Karpas-422 (cell line): ENCODE measurements at places on chromosomes 16 and 17.

DNA sequence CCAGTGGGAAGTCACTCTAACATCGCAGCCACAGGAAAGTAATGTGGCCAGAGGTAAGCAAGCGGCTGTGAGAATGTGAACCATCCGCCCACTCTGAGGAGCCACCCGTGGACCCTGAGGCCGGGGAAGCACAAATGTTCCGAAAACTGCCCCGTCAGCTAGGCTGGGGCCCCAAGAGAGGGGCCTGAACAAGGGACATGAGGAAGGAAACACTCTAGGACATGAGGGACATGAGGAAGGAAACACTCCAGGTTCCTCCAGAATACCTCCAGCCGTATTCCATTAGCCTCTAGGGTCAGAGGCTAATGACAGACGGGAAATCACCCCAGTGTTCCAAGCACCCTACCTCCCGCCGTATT is 317 bp downstream of the TEFM start:
- peaks cover 23% of the 10 kb centered on the region for H3K4me1 ChIP-seq
- no peak overlapping the region for H3K27ac ChIP-seq
- H3K36me3 ChIP-seq: peaks cover 10% of the 10 kb centered on the region; the same call in 1 of the 2 replicates
- H3K27me3 ChIP-seq: no peaks in the 10 kb centered on the region
- peak overlapping the region; percentile 79 for H3K4me3 ChIP-seq

GRCh38 chr17:75762513-75763268 is 2.3 kb downstream of the GALK1 start:
- no peaks in the 10 kb centered on the region for H3K27me3 ChIP-seq
- no peak overlapping the region for H3K4me3 ChIP-seq
- no peak for DNase-seq

DNA sequence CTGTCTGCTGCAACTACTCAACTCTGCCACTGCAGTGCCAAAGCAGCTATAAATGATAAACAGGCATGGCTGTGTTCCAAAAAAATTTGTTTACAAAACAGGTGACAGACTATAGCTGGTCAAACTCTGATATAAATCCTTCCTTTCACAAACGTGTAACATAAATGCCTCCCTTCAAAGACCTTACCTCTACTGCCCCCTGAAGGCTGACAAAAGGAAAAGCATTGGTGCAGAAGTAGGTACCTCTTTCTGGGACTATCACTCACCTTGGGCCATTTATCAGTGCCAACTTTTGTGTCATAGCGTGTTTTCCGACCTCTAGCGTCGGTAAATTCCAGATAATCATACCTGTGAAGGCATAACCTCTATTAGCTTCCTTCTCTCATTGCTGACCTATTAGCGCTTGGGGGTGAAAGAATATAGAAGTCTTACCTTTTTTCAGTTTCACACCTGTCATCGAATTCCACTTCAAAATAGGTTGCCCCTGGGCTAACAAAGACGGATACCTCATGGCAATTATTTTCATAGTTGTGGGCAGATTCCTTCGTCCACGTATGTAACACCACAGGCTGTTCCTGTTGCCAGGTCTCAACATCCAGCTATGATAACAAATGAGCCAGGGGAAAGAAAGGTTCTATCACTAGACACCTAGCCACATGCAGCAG is 67.9 kb downstream of the ZZEF1 start:
- H3K27ac ChIP-seq: no peak overlapping the region
- peak; percentile 87 for DNase-seq
- no peak overlapping the region for H3K4me3 ChIP-seq
- H3K27me3 ChIP-seq: no peaks in the 10 kb centered on the region
- peaks cover 32% of the 10 kb centered on the region; the same call in 1 of the 2 replicates for H3K36me3 ChIP-seq
- peaks cover 12% of the 10 kb centered on the region for H3K4me1 ChIP-seq

- H3K27me3 ChIP-seq: no peaks in the 10 kb centered on the region
- peak overlapping the region; percentile 83 for H3K27ac ChIP-seq
- H3K36me3 ChIP-seq: no peaks in the 10 kb centered on the region
- peak overlapping the region; percentile 88 for H3K4me3 ChIP-seq
- H3K4me1 ChIP-seq: peaks cover 59% of the 10 kb centered on the region
These were observed 2.1 kb downstream of the FHOD1 start for GRCh38 chr16:67245186-67245585.

GRCh38 chr16:66426112-66427035 is 721 bp upstream of the BEAN1 start:
- no peak for DNase-seq
- H3K4me3 ChIP-seq: no peak overlapping the region
- no peaks in the 10 kb centered on the region for H3K27me3 ChIP-seq
- no peaks in the 10 kb centered on the region for H3K4me1 ChIP-seq
- H3K36me3 ChIP-seq: no peaks in the 10 kb centered on the region
- no peak overlapping the region for H3K27ac ChIP-seq

GRCh38 chr16:82070656-82071369 is 35.8 kb downstream of the HSD17B2 start:
- no peaks in the 10 kb centered on the region for H3K36me3 ChIP-seq
- H3K27me3 ChIP-seq: no peaks in the 10 kb centered on the region
- H3K4me3 ChIP-seq: no peak overlapping the region
- DNase-seq: no peak
- no peaks in the 10 kb centered on the region for H3K4me1 ChIP-seq

DNA sequence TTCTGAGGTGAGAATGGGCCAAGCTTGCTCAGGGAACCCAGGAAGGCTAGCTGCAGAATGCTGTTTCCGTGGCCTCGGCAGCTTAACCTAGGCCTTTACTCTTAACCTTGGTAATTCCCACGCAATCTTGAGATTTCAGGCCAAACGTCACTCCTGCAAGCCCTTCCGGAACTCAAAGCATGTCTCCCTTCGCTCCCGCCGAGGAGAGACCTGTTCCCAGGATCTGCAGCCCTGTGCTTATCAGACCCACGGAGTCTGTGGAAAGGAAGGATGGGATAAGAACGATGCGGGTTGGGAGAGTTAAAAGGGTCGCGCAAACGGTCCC is 524 bp upstream of the ZFP3 start:
- no peak overlapping the region for H3K4me3 ChIP-seq
- H3K36me3 ChIP-seq: no peaks in the 10 kb centered on the region
- no peak for DNase-seq
- no peak overlapping the region for H3K27ac ChIP-seq

DNA sequence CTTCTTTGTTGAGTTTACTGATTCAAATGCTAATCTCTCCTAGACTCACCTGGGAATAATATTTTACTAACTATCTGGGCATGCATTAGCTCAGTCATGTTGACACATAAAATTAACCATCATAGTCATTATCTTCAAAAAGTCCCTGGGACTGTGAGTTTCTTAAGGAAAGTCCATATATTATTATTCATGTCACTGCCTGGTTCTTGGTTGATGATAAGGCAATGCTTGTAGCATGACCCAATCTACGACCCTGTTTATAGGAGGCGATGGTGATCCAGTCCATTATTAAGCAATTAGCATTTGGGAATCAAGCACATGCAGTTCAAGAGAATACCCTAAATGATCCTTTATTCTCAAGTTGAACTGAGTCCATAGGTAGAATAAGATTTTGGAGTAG is 54.8 kb upstream of the MPHOSPH6 start:
- no peaks in the 10 kb centered on the region for H3K27me3 ChIP-seq
- no peak for DNase-seq

GRCh38 chr16:72055911-72056310 is 1.6 kb downstream of the HP start:
- no peak overlapping the region for H3K27ac ChIP-seq
- H3K4me1 ChIP-seq: no peaks in the 10 kb centered on the region
- no peak overlapping the region for H3K4me3 ChIP-seq
- no peaks in the 10 kb centered on the region for H3K36me3 ChIP-seq

GRCh38 chr17:8484465-8484864 is 48.8 kb downstream of the NDEL1 start:
- no peaks in the 10 kb centered on the region for H3K27me3 ChIP-seq
- H3K4me3 ChIP-seq: no peak overlapping the region
- H3K36me3 ChIP-seq: peaks cover 8% of the 10 kb centered on the region
- no peak overlapping the region for H3K27ac ChIP-seq

- no peaks in the 10 kb centered on the region for H3K27me3 ChIP-seq
- peaks cover 12% of the 10 kb centered on the region for H3K4me1 ChIP-seq
- no peak for DNase-seq
- no peaks in the 10 kb centered on the region for H3K36me3 ChIP-seq
- no peak overlapping the region for H3K27ac ChIP-seq
- no peak overlapping the region for H3K4me3 ChIP-seq
These were observed 13.3 kb downstream of the WFIKKN2 start for GRCh38 chr17:50848711-50849110.

GRCh38 chr17:81354954-81355347 is 40.3 kb upstream of the BAHCC1 start:
- H3K27me3 ChIP-seq: no peaks in the 10 kb centered on the region
- H3K27ac ChIP-seq: no peak overlapping the region
- no peak overlapping the region for H3K4me3 ChIP-seq
- no peaks in the 10 kb centered on the region for H3K4me1 ChIP-seq

- no peaks in the 10 kb centered on the region for H3K36me3 ChIP-seq
- no peak overlapping the region for H3K27ac ChIP-seq
- 0 out of 2 replicates have a peak, but pooled peaks cover 3% of the 10 kb centered on the region for H3K27me3 ChIP-seq
- H3K4me3 ChIP-seq: peak overlapping the region; percentile 62; the same call in 1 of the 2 replicates
- no peak for DNase-seq
These were observed 191.5 kb downstream of the SEC14L1 start for GRCh38 chr17:77332034-77332971.

GRCh38 chr17:73591296-73592078 is 52.8 kb downstream of the SDK2 start:
- H3K36me3 ChIP-seq: no peaks in the 10 kb centered on the region
- no peak overlapping the region for H3K27ac ChIP-seq
- H3K27me3 ChIP-seq: no peaks in the 10 kb centered on the region
- no peak for DNase-seq

DNA sequence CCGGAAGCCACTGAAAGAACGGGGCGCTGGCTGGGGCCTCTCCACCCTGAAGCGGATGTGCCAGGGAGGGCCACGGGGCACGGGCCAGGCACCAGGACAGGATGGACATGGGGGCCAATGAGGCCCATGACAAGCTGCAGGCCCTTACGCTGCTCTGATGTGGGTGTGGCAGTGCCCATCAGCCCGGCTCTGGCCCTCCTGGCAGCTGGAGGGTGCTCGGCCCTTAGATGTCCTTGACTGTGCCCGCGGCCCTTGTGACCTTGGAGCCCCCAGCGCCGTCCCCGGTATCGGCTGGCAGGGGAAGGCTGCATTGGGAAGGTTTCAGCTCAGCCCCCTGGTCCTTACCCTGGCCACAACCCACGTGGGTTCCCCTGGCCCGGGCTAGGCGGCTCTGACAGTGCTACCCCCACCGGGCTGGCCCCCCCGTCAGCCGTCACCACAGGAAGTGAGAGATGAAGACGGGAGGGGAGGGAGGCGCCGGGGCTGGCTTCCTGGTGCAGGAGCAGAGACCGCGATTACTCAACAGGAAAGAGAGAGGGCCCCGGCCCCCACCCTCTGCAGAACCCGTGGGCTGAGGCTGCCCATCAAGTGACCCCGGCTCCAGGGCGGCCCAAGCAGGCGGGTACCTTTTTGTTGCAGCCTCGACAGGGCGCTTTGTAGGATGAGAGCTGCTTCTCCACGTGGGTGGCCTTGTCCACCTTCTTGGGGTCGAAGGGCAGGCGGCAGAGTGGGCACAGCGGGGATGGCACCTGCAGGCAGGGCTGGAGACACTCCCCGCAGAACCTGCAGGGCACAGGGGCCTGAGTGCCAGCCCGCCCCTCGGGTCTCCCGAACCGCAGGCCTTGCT is 5.3 kb downstream of the RNF166 start:
- no peaks in the 10 kb centered on the region for H3K27me3 ChIP-seq
- H3K36me3 ChIP-seq: no peaks in the 10 kb centered on the region
- H3K27ac ChIP-seq: peak overlapping the region; percentile 61; the same call in 1 of the 2 replicates

- peaks cover 9% of the 10 kb centered on the region for H3K4me1 ChIP-seq
- H3K27ac ChIP-seq: no peak overlapping the region
- no peaks in the 10 kb centered on the region for H3K36me3 ChIP-seq
- H3K27me3 ChIP-seq: no peaks in the 10 kb centered on the region
- no peak for DNase-seq
- H3K4me3 ChIP-seq: no peak overlapping the region
These were observed 23.0 kb upstream of the CDR2 start for GRCh38 chr16:22397464-22397863.

GRCh38 chr17:8016632-8017424 is 14.4 kb downstream of the GUCY2D start:
- no peaks in the 10 kb centered on the region for H3K36me3 ChIP-seq
- peak; percentile 75 for DNase-seq
- H3K27ac ChIP-seq: no peak overlapping the region
- H3K4me1 ChIP-seq: no peaks in the 10 kb centered on the region
- no peaks in the 10 kb centered on the region for H3K27me3 ChIP-seq
- no peak overlapping the region for H3K4me3 ChIP-seq

DNA sequence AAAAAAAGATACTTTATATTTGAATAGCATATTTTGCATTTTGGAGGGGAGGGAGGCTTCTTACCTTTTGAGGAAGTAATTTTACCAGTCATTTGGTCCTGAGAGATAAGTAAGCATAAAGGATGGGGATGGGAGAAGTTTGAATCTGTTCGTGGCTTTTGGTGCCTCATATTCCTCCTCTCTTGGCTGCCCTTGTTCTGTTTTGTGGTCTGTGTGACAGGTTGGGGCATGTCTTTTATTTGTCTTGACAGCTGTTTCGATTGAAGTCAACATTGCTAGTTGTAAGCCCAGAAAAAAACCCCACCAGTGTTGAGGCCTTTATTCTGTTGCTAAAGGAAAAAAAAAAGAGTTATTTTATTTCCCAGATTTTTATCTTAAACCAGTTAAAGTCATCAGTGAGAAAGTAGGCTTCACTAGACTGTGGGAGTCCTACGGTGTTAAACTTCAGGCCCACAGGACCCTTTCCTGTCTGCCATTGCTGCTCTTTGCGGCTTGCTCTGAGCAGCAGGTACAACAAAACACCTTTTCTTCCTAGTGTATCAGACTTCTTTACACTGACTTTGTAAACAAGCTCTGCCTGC is 11.4 kb downstream of the SLC7A6 start:
- DNase-seq: peak; percentile 91
- peak overlapping the region; percentile 90 for H3K27ac ChIP-seq
- H3K36me3 ChIP-seq: peaks cover 19% of the 10 kb centered on the region
- H3K4me3 ChIP-seq: peak overlapping the region; percentile 43
- H3K4me1 ChIP-seq: peaks cover 65% of the 10 kb centered on the region

- H3K36me3 ChIP-seq: no peaks in the 10 kb centered on the region
- no peak for DNase-seq
- no peak overlapping the region for H3K4me3 ChIP-seq
- H3K27me3 ChIP-seq: no peaks in the 10 kb centered on the region
- H3K27ac ChIP-seq: no peak overlapping the region
These were observed 32.7 kb upstream of the FOXF1 start for GRCh38 chr16:86477642-86478041.

GRCh38 chr16:70298988-70299938 is at the start of gene DDX19B:
Gene DDX19B (plus strand): TSS chr16:70299186. CDS start chr16:70299298, 112 bp downstream.
- peaks cover 15% of the 10 kb centered on the region for H3K4me1 ChIP-seq
- DNase-seq: peak; percentile 90
- H3K27me3 ChIP-seq: no peaks in the 10 kb centered on the region
- H3K36me3 ChIP-seq: peaks cover 21% of the 10 kb centered on the region
- H3K4me3 ChIP-seq: peak within 1 kb of the TSS; percentile 93

- no peak for DNase-seq
- no peak overlapping the region for H3K27ac ChIP-seq
- H3K27me3 ChIP-seq: no peaks in the 10 kb centered on the region
- no peaks in the 10 kb centered on the region for H3K4me1 ChIP-seq
- H3K4me3 ChIP-seq: no peak overlapping the region
- H3K36me3 ChIP-seq: no peaks in the 10 kb centered on the region
These were observed 1466.0 kb downstream of the CDH11 start for GRCh38 chr16:63655846-63656245.

GRCh38 chr16:22098405-22099255 is 6.3 kb downstream of the VWA3A start:
- no peak overlapping the region for H3K4me3 ChIP-seq
- H3K36me3 ChIP-seq: no peaks in the 10 kb centered on the region
- peaks cover 8% of the 10 kb centered on the region for H3K4me1 ChIP-seq
